Activated CD4-positive, alpha-beta memory T cell treated with anti-CD3 and anti-CD28 coated beads for 36 hours (primary cell): ENCODE measurements at places on chromosomes 2 and 18.
A peak's percentile ranks its signal among the peaks of the same experiment; 100 is the strongest.

- no peaks in the 10 kb centered on the region for H3K36me3 ChIP-seq
- H3K27ac ChIP-seq = no peak overlapping the region
- H3K4me3 ChIP-seq = no peak overlapping the region
- H3K4me1 ChIP-seq = peaks cover 28% of the 10 kb centered on the region
Observed at GRCh38 chr2:136012315-136012714, 26.9 kb upstream of the DARS1 start.

GRCh38 chr18:111306-112014, 46.9 kb upstream of the USP14 start:
- H3K27me3 ChIP-seq = no peaks in the 10 kb centered on the region
- peaks cover 4% of the 10 kb centered on the region for H3K36me3 ChIP-seq
- H3K4me1 ChIP-seq = peaks cover 12% of the 10 kb centered on the region
- peak; percentile 80 for DNase-seq

DNA sequence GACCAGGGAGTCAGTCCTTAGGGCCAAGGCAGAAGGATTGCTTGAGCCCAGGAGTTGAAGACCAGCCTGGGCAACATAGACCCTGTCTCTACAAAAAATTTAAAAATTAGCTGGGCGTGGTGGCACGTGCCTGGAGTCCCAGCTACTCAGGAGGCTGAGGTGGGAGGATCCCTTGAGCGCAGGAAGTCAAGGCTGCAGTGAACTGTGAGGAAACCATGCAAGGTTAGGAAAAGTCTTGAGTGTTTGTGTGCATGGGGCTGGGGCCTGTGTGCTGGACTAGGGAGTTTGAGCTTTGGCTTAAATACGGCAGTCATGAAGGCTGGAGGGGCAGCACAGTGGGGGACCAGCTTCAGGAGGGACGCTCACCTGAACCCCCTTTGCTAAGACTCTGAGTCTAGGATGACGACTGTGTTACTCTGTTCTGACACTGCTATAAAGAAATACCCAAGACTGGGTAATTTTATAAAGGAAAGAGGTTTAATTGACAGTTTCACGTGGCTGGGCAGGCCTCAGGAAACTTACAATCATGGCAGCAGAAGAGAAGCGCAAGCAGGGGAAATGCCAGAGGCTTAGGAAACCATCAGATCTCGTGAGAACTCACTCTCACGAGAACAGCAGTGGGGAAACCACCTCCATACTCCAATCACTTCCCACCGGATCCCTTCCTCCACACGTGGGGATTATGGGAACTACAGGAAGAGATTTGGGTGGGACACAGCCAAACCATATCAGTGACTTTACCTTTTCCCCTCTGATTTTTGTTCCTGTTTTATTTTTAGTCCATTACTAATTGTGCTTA, 39.4 kb downstream of the GORASP2 start:
- no peak overlapping the region for H3K27ac ChIP-seq
- no peak for DNase-seq
- H3K27me3 ChIP-seq = no peaks in the 10 kb centered on the region

GRCh38 chr2:224646242-224646846, 61.2 kb upstream of the CUL3 start:
- peaks cover 2% of the 10 kb centered on the region for H3K4me1 ChIP-seq
- H3K4me3 ChIP-seq = no peak overlapping the region
- no peak overlapping the region for H3K27ac ChIP-seq
- H3K36me3 ChIP-seq = no peaks in the 10 kb centered on the region
- H3K27me3 ChIP-seq = peaks cover 3% of the 10 kb centered on the region

DNA sequence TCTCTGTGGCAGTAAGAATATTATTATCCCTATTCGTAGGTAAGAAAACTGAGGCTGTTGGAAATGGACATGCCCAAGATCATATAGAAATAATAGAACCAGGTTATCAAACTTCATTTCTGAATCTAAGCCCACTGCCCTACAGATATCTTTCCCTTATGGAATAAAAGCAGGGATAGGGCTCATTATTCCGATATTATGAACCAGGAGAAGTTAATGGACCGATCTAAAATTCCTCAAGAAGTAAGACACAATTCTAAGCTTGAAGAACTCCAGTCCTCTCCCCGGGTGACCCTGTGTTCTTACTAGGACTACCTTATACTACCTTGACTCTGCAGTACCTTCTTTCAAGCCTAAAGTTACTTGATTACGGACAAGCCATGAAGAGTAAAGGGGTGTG, 8.4 kb upstream of the MYCN start:
- no peak for DNase-seq
- H3K27me3 ChIP-seq = peaks cover 11% of the 10 kb centered on the region

GRCh38 chr2:191051825-191052778, 38.1 kb upstream of the STAT1 start:
- no peak for DNase-seq
- no peak overlapping the region for H3K27ac ChIP-seq
- no peaks in the 10 kb centered on the region for H3K27me3 ChIP-seq
- peaks cover 21% of the 10 kb centered on the region for H3K4me1 ChIP-seq

DNA sequence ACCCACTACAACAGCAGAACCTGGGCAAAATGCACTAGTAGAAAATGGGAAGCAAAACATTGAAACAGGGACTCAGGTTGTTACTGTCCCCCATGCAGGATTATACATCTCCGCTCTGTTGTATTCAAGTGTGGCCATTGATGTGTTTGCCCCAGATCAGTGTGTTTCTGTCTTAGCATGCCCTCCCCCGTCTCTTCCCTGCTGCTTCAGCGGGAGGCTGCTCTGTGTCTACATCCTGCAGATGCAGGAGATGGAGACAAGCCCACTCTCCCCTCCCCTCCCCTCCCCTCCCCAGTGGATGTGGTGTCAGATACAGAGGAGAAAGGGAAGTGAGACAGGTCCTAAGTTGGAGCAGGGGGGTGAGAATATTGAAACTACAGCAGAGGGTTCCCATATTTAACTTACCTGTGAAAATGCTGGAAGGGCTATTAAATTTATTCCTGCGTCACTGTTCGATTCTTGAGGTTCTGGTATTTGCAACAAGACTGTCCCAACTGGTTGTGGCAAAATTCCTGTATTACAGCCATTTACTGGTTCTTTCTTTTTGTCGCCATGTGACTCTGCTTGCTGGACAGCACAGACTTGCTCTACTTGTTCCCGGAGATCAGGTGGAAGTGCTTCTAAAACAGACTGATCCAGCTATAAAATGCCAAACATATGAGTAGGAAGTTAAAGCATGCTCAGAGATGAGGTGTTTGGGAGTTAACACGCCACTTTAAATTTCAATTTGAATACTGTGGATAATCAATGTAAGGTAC, 67.0 kb downstream of the EIF5B start:
- peak overlapping the region; percentile 69 for H3K27ac ChIP-seq
- no peak overlapping the region for H3K4me3 ChIP-seq
- DNase-seq = no peak
- H3K27me3 ChIP-seq = no peaks in the 10 kb centered on the region

GRCh38 chr18:59996370-59996966, 96.7 kb downstream of the PMAIP1 start:
- H3K27me3 ChIP-seq = peaks cover 19% of the 10 kb centered on the region
- peak; percentile 24 for DNase-seq
- H3K4me1 ChIP-seq = no peaks in the 10 kb centered on the region
- H3K27ac ChIP-seq = no peak overlapping the region
- H3K36me3 ChIP-seq = no peaks in the 10 kb centered on the region

DNA sequence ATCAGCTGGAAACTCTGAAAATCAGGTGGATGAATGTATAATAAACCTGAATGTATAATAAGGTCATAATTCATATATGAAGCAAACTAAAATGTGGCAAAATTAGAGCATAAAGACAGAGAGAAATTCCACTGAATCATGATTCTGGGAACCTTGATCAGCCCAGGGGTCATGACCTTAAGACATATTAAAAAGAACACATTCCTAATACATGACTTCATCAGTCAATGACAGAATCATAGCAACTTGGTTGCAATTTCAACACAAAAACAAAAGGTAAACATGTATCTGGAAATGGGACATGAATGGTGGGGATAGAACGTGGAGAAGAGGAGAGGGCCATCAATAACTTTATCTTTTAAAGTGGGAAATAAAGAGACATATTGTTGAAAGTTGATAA, 17.6 kb downstream of the AFF3 start:
- H3K27ac ChIP-seq = no peak overlapping the region
- H3K36me3 ChIP-seq = no peaks in the 10 kb centered on the region
- H3K27me3 ChIP-seq = peaks cover 2% of the 10 kb centered on the region
- no peak overlapping the region for H3K4me3 ChIP-seq
- DNase-seq = no peak
- H3K4me1 ChIP-seq = no peaks in the 10 kb centered on the region

DNA sequence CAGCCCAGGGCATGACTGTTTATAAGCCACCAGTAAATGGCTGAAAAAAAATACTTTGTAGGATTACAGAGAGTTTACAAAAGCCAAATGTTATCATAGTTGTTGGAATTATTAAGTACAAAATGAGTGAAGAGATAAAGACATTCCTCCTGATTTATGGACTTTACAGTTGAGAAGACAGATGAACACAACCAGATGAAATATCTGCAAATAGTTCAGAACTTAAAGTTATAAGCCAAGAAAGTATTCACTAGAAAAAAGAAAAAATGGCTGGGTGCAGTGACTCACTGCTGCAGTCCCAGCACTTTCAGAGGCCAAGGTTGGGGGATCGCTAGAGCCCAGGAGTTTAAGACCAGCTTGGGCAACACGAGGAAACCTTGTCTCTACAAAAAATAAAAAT, 11.2 kb downstream of the PMAIP1 start:
- no peak for DNase-seq
- no peaks in the 10 kb centered on the region for H3K36me3 ChIP-seq
- no peak overlapping the region for H3K27ac ChIP-seq
- peaks cover 32% of the 10 kb centered on the region for H3K4me1 ChIP-seq
